AG04449 (cell line): ENCODE measurements at places on chromosomes 1 and 21.

- no peak for DNase-seq
Observed at GRCh38 chr1:203584035-203584434, 42.6 kb upstream of the ATP2B4 start.

GRCh38 chr1:116910379-116911187 is 867 bp downstream of the PTGFRN start:
- DNase-seq: no peak

GRCh38 chr21:46634427-46634826 is 1.0 kb upstream of the PRMT2 start:
- DNase-seq: no peak

DNA sequence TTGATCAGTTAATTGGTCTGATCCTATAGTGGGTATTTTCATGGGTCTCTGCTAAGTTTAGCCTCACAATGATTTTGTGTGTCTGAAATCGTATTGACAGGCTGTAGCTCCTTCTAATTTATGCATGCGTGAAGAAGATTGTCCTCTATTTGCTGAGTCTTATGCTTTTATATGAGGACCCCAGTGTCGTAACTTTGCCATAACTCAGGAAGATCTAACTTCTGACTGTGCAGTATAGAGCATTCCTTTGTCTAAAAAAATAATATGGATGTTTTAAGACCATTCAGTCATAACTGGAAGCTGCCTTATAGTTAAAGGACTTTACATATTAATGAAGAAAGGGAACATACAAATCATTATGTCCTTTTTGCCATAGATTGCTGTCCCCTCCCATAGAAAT is 73.3 kb downstream of the CAMTA1 start:
- DNase-seq: no peak

DNA sequence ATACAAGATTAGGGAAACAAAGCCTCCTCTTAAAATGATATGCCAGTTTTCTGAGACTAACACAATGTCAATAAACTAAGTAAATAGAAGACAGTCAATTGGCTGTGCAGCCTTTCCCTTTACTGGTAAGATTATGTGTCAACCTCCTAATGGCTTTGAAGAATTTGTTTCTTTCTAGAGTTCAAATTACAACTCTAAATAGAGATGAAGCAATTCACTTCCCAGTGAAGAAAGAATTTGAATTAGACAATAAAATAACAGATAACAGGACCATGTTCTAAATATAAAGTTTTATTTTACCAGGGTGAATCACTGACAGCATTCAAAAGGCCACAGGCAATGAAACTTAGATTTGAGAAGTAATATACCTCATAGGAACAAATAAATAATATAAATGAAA is 680.3 kb downstream of the PLA2G4A start:
- DNase-seq: no peak

- DNase-seq: no peak
Observed at GRCh38 chr1:67983867-67984266, 66.6 kb downstream of the DIRAS3 start.

GRCh38 chr1:43293176-43293575 is 7.6 kb upstream of the TIE1 start:
- no peak for DNase-seq

DNA sequence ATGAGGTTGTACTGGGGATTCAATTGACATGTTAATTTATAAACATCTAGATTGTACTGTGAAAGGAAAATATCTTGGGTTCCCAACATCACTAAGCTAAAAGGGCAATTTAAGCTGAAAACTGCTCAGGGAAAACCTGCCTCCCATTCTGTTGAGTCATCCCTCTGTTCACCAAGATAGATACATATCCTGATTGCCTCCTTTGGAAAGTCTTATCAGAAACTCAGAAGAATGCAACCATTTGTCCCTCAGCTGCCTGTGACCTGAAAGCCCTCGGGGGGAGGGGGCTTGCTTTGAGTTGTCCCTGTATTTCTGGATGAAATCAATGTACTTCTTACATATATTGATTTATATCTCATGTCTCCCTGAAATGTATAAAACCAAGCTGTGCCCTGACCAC is 187.0 kb upstream of the ETV3 start:
- no peak for DNase-seq

DNA sequence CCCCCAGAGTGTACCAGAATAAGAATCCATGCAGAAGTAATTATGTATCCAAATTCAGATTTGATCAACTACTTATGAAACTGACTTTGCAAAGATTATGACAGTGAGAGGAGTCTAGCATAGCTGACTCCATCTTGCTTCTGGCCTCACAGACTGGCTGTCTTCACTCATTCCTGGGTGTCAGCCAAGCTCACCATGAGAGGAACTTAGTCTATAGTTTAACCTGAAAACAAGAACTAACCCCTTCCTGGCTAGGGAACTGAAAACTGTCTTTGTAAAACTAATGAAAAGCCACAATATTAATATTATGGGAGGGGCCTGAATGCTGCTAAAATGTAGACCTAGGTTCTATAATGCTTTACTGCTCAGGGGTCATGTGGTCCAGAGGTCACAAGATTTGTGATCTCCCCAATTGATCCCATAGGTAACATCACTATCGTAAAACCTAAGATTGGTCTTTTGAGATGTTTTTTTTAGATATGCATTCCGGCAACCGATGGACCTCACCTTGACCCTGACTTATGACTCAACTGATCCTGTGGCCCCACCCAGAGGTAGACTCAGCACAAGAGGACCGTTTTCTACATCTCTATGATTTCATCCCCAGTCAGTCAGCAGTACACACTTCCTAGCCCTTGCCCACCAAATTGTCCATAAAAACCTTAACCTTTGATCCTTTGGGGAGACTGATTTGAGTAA is 55.2 kb downstream of the ATP1B1 start:
- no peak for DNase-seq

DNA sequence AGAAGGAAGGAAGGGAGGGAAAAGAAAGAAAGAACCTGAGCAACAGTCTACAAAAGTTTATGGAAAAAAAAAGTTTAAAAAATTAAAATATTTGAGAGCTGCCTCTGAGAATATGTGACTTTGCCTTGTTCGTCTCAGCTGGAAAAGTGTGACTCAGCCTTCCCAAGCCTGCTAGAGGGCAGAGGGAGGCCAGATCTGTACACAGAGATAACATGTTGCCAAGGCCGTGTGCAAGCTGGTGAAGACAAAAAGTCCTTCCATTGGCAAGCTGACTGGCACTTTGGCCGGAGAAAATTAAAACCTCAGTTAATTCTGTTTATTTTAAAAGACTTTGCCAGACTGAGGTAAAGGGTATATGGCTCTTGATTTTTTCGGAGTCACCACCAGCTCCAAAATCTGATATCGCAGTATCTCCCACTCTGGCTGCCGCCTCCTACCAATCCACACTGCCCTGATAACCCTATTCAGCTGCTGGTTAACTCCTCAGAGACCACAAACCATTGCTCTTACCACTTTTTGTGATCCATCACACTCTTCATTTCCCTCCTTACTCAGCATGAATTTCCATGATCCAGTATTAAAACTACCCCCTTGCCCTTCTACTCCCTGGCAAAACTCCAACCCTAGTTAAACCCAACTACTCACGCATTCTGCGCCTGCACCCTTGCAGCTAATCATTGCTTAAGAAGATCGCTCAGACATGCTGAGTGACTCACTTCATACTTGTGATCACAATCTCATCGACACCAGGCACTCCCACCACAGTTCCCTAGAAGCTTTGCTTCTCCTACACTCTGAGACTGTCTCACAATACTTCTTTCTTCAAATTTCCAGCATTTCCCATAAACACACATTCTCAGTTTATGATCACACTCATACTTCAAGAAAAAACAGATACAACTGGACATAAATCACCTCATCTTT is 5.7 kb upstream of the PPP1R15B start:
- peak; percentile 99 for DNase-seq

- DNase-seq: no peak
Observed at GRCh38 chr1:162169031-162169790, 99.7 kb downstream of the NOS1AP start.

DNA sequence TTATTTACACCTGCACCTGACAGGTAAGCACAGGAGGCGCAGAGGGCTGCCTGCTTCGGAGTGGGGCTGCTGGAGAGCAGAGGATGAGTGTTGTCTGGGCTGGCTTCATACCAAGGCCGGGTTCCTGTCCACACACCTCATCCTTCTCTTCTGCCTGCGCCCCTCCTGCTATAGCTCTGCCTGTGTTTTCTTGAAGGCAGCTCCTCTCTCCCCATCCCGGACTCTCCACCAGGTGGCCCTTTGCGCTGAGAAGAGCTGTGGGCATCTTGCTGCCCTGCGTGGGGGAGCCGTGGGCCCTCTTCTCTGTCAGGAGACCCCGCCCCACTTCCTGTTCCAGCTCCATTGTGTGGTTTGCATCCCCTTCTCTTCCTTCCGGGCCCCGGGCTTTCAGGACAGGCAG is 35.0 kb downstream of the ARHGEF10L start:
- no peak for DNase-seq

DNA sequence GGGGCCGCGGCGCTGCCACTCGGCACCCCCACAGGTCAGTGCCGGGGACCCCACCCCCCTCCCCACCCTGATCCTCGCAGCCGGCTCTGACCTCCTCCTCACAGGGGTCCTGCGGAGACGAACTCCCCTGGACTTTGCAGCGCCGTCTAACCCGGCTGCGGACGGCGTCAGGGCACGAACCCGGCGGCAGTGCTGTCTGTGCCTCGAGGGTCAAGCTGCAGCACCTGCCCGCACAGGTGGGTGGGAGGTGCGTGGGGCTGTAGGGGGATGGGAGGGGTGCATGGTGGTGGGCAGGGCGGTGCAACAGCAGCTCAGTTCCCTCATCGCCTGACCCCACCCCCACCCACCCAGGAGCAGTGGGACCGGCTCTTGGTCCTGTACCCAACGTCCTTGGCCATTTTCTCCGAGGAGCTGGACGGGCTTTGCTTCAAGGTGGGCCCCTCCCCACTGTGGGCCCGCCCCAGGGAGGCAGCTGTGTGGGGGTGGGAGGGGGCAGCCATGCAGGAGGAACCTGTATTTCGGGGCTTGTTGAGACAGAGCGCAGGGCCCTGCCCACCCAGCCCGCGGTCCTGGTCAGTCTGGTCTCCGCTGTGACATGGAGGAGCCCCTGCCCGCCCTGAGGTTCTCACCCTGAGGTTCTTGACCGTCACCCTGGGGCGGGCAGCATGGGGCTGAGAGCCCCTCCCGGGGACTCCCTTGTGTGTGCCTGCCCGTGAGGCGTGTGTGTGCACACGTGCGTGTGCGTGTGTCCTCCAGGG is 4.9 kb downstream of the PLEKHN1 start:
- DNase-seq: no peak

GRCh38 chr21:33078907-33079582 is 9.1 kb downstream of the OLIG1 start:
- peak; percentile 9 for DNase-seq

GRCh38 chr1:226404063-226404903 is 3.6 kb downstream of the PARP1 start:
- DNase-seq: no peak

DNA sequence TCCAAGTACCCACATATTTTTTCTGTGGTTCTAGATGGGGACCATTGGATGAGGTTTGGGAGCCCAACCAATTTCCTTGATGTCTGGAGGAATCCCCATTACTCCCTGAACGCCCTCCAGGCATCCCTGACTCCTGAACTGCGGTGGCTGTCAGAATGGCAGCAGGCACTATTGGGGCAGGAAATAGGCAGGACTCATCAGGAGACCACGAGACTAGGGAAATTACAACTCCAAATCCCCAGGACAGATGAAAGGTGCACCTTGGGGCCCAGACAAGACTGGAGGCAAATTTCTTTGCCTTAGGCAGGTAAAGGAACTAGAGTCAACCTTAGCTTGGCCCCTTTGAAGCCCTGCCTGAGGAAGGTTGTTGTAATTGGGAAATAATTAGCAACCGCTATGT is 1.1 kb downstream of the CGN start:
- no peak for DNase-seq

DNA sequence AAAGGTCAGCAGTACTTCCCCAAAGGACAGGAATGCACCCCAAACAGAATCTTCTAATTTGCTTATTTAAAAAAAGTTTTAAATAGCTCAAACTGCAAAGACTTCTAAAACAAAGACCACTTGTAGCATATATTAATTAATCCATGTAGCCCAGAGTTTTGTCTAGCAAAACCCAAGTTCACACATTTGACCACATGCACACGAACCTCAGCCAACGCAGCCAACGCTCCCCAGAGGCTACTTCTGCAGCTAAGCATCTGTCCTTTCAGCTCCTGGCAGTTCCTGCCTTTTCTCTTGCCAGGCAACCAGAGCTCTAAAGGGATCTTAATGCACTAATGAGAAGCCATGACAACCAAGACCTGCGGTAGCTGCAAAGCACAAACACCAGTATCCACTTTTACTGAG is 89.6 kb downstream of the RERE start:
- no peak for DNase-seq
